ENCODE measurements at places on chromosomes 4 and X.

- DNase-seq: no peak
- H3K4me1 ChIP-seq: no peaks in the 10 kb centered on the region
- no peak overlapping the region for H3K27ac ChIP-seq
- H3K27me3 ChIP-seq: no peaks in the 10 kb centered on the region
Observed at GRCh38 chr4:175514174-175514573, 297.9 kb downstream of the GPM6A start.

GRCh38 chr4:174365018-174365587, 81.4 kb downstream of the CEP44 start:
- H3K4me1 ChIP-seq: no peaks in the 10 kb centered on the region
- H3K27me3 ChIP-seq: peaks cover 21% of the 10 kb centered on the region
- no peaks in the 10 kb centered on the region for H3K36me3 ChIP-seq
- DNase-seq: no peak
- H3K27ac ChIP-seq: no peak overlapping the region

DNA sequence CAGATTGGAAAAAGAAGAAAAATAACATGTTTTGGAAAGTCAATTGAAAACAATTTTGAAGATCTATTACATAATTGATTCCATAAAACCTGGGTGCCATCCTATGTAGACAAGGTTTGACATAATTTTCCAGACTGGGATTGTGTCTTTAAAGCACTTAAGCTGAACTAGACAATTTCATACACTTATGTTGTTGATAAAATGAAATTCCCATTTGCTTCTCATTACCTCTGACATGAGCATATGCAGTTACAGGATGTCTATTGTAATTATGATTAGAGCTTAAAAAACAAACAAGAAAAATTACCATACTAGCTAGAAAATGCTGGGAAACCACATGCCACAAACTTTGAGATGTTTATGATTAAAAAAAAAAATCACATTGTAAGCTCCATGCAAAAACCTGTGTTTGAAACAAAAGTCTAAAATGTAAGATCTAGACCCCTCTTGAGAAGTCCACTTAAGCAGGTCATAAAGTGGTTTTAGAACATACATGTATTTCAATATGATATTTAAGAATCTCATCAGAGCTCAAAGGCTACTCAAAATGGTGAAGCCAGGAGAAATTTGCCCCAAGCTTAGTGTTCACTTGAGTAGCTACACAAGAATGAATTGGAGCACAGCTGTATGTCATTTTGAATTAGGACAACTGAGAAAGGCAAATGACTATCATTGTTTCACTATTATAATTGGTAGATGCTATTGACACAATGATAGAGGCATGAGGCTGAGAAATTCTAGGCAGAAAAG, 181.1 kb upstream of the PABPC4L start:
- H3K27me3 ChIP-seq: no peaks in the 10 kb centered on the region
- H3K4me3 ChIP-seq: no peak overlapping the region
- no peaks in the 10 kb centered on the region for H3K4me1 ChIP-seq
- no peak for DNase-seq

DNA sequence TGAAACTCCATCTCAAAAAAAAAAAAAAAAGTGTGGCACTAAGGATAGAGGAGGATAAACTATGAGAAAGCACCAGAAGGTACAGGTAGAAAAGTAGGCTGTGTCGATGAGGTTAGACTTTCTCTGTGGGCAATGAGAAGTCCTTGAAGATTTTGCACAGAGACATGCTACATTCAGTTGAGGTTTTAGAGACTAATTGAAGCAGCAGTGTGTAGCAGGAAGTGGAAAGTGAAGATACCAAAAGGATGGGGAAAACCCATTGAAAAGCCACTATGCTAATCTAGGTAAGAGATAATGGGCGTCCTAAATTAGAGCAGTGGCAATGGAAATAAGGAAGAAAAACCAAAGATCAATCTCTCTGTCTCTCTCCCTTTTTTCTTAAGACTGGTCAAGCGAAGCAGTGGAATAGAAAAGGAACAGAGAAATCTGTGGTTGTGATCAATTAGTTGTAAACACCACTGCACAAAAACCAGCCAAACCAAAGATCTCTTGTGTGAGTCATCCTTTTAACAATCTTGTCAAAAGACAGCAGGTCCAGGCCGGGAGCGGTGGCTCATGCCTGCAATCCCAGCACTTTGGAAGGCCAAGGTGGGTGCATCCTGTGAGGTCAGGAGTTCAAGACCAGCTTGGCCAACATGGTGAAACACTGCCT, 3.5 kb downstream of the SPINK2 start:
- H3K27me3 ChIP-seq: peaks cover 37% of the 10 kb centered on the region
- H3K27ac ChIP-seq: peak overlapping the region; percentile 66
- H3K4me3 ChIP-seq: no peak overlapping the region
- peaks cover 24% of the 10 kb centered on the region for H3K4me1 ChIP-seq
- DNase-seq: no peak
- H3K36me3 ChIP-seq: peaks cover 3% of the 10 kb centered on the region

- H3K27ac ChIP-seq: peak overlapping the region; percentile 46
- peaks cover 62% of the 10 kb centered on the region for H3K36me3 ChIP-seq
- H3K4me3 ChIP-seq: no peak overlapping the region
- peaks cover 42% of the 10 kb centered on the region for H3K4me1 ChIP-seq
- no peaks in the 10 kb centered on the region for H3K27me3 ChIP-seq
Observed at GRCh38 chr4:105194328-105195231, 47.9 kb downstream of the TET2 start.

DNA sequence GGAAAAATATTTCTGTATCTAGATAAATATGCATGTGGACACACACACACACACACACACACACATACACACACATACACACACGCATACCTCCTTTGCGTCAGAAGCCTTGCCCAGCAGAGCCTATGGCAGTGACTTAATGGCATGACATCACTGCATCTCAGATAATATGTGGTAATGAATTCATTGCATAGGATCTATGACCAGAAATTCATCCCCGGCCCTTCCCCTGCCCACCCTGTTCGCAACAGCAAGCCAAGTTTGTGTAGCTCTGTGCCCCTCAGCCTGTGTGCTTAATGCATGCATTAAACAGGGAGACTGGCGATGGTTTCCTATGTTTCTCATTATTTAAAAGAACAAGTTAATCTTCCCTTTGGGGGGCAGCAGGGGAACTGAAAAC, 120.7 kb downstream of the NKX6-1 start:
- H3K4me3 ChIP-seq: no peak overlapping the region
- no peak overlapping the region for H3K27ac ChIP-seq
- DNase-seq: no peak
- no peaks in the 10 kb centered on the region for H3K36me3 ChIP-seq

DNA sequence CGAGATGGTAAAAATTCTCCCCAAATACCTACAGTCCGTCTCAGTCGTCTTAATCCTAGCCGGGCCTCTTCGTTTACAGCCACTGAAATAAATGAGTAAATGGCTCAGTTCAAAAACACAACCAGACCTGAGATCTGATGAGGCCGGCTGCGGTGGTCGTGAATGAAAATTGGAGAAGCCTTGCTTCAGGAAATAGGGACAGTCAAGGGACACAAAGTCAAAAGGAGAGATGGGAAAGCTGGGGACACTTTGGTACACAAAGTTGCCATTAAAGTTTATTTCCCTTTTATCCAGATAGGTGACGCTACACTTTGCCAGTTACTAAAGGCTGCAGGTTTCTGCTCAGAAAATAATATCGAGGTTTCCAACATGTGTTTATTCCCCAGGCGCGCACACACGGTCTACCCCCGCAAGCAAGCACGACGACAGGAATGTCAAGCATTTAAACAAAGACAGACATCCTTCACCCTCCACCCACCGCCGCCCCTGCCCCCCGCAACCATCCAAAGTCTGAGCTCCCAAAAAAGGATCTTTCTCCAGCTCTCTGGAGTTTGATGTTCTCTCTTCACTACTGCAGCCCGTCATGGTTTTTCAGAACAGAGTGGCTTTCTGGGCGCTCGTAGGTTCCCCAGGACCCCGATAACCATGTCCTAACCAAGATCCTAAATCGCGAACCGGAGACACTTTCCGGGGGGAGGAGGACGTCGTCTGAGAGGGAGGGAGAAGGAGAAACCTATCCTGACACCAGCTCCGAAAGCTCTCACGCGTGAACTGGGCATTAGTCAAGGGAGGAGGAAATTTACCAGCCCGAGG, 1.3 kb upstream of the PCDH7 start:
- peak overlapping the region; percentile 2 for H3K4me3 ChIP-seq
- H3K27me3 ChIP-seq: peaks cover 54% of the 10 kb centered on the region
- H3K36me3 ChIP-seq: peaks cover 9% of the 10 kb centered on the region
- H3K4me1 ChIP-seq: peaks cover 25% of the 10 kb centered on the region

- H3K4me3 ChIP-seq: no peak overlapping the region
- H3K36me3 ChIP-seq: peaks cover 38% of the 10 kb centered on the region
- no peaks in the 10 kb centered on the region for H3K27me3 ChIP-seq
- no peak for DNase-seq
Observed at GRCh38 chr4:88043586-88044340, 36.3 kb downstream of the PKD2 start.

- no peaks in the 10 kb centered on the region for H3K36me3 ChIP-seq
- H3K4me3 ChIP-seq: no peak overlapping the region
- DNase-seq: no peak
- no peak overlapping the region for H3K27ac ChIP-seq
- H3K27me3 ChIP-seq: no peaks in the 10 kb centered on the region
Observed at GRCh38 chr4:116531870-116532269, 553.5 kb downstream of the TRAM1L1 start.

- no peaks in the 10 kb centered on the region for H3K27me3 ChIP-seq
- H3K4me3 ChIP-seq: no peak overlapping the region
- H3K36me3 ChIP-seq: no peaks in the 10 kb centered on the region
- H3K4me1 ChIP-seq: no peaks in the 10 kb centered on the region
Observed at GRCh38 chr4:187042251-187042650, 318.6 kb upstream of the FAT1 start.

GRCh38 chr4:52619591-52619931, 39.5 kb downstream of the USP46 start:
- H3K36me3 ChIP-seq: peaks cover 5% of the 10 kb centered on the region
- H3K4me3 ChIP-seq: no peak overlapping the region

- H3K36me3 ChIP-seq: no peaks in the 10 kb centered on the region
- DNase-seq: no peak
- H3K4me1 ChIP-seq: no peaks in the 10 kb centered on the region
- no peak overlapping the region for H3K4me3 ChIP-seq
Observed at GRCh38 chr4:4930677-4931076, 71.2 kb downstream of the MSX1 start.

GRCh38 chr4:140764785-140765392, 8.7 kb upstream of the TBC1D9 start:
- H3K27ac ChIP-seq: no peak overlapping the region
- no peak overlapping the region for H3K4me3 ChIP-seq
- peaks cover 18% of the 10 kb centered on the region for H3K27me3 ChIP-seq
- no peaks in the 10 kb centered on the region for H3K4me1 ChIP-seq
- no peaks in the 10 kb centered on the region for H3K36me3 ChIP-seq
- no peak for DNase-seq

- H3K4me1 ChIP-seq: no peaks in the 10 kb centered on the region
- H3K27ac ChIP-seq: no peak overlapping the region
- no peak for DNase-seq
- H3K36me3 ChIP-seq: no peaks in the 10 kb centered on the region
Observed at GRCh38 chrX:121598356-121598755, 550.9 kb downstream of the GLUD2 start.

GRCh38 chr4:94689155-94689860, 68.4 kb upstream of the BMPR1B start:
- H3K27me3 ChIP-seq: no peaks in the 10 kb centered on the region
- H3K27ac ChIP-seq: no peak overlapping the region
- no peaks in the 10 kb centered on the region for H3K36me3 ChIP-seq
- no peak overlapping the region for H3K4me3 ChIP-seq
- peaks cover 4% of the 10 kb centered on the region for H3K4me1 ChIP-seq
- DNase-seq: no peak

- DNase-seq: no peak
- peaks cover 29% of the 10 kb centered on the region for H3K4me1 ChIP-seq
- H3K4me3 ChIP-seq: no peak overlapping the region
- peaks cover 36% of the 10 kb centered on the region for H3K36me3 ChIP-seq
- H3K27ac ChIP-seq: peak overlapping the region; percentile 11
Observed at GRCh38 chr4:15665753-15666365, 10.7 kb upstream of the FBXL5 start.

DNA sequence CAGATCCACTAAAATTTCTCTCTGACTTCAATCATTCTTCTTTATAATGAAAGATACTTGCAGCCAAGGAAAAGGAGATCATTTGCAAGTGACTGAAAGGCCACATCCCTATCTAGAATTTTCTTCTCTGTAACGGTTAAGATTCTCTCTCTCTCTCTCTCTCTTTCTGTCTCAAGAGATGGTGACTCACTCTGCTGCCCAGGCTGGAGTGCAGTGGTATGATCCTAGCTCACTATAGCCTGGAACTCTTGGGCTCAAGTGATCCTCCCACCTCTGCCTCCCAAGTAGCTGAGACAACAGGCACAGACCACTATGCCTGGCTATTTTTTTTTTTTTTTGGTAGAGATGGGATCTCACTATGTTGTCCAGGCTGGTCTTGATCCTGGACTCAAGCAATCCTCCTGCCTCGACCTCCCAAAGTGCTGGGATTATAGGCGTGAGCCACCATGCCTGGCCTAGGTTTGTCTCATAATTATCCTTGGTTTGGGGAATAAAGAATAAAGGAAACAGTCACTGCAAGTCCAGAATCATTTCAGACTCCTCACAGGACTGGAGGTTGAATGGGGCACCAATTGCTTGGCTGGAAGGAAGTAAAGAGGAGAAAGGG, 33.3 kb upstream of the GALNT7 start:
- no peak overlapping the region for H3K4me3 ChIP-seq
- H3K27ac ChIP-seq: no peak overlapping the region
- DNase-seq: no peak
- H3K4me1 ChIP-seq: peaks cover 12% of the 10 kb centered on the region
- peaks cover 17% of the 10 kb centered on the region for H3K27me3 ChIP-seq
- no peaks in the 10 kb centered on the region for H3K36me3 ChIP-seq

GRCh38 chr4:52157641-52158316, 106.7 kb downstream of the SPATA18 start:
- no peak overlapping the region for H3K27ac ChIP-seq
- no peaks in the 10 kb centered on the region for H3K27me3 ChIP-seq
- no peak for DNase-seq

GRCh38 chr4:81700189-81700588, 228.5 kb upstream of the RASGEF1B start:
- no peaks in the 10 kb centered on the region for H3K27me3 ChIP-seq
- no peak overlapping the region for H3K4me3 ChIP-seq
- no peak for DNase-seq
- no peak overlapping the region for H3K27ac ChIP-seq
- H3K36me3 ChIP-seq: no peaks in the 10 kb centered on the region
